NCI-H1105 treated with DMSO at 0.1 percent for 48 hours (cell line): ENCODE measurements at places on chromosomes 16 and 17.

DNA sequence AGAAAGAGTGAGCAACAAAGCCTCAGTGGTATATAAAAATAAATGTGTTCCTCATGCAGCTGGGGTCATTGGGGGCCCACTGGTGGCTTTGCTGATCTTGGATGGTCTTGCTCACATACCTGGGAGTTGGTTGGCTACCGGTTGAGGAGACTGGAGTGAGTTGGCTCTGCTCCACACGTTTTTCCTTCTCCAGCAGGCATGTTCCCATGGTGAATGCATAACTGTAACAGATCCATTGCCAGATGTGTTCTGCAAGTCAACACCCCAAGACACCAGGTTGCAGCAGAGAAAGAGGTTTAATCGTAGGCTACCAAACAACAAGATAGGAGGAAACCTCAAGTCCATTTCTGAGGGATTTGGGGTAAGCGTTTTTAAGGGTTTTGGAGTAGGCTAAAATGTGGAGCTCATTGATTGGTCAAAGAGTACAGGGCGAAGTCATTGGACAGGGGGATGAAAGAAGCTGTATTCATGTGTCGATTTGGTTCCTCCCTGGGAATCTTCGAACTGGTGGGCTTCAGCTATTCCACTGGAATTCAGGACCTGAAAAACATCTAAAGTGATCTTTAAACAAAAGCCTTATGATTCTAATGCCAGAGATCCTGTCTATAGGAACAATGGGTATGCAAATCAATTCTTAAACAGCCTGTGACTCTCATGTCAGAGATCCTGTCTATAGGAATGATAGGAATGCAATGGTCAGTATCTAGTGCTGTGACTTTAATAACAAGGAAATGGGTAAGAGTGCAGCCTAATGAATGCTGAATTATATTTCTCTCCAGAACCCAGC is 467.5 kb upstream of the C16orf82 start:
- no peak for DNase-seq

DNA sequence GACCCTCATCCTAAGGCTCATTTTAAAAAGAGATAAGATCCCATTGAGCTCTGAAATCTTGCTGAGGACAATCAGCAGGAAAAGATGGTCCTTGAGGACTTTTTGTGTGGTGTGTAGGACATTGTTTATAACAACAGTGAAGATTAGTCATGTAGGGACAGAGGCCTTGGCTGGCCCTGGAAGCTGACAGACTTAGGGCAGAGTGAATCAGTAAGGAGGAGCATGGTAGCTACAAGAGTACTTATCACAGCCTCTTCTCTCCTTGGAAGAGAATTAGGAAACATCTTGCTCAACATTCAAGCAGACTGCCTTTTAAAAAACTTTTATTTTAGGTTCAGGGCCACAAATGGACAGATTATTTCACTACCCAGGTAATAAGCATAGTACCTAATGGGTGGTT is 665.9 kb upstream of the SALL1 start:
- no peak for DNase-seq

DNA sequence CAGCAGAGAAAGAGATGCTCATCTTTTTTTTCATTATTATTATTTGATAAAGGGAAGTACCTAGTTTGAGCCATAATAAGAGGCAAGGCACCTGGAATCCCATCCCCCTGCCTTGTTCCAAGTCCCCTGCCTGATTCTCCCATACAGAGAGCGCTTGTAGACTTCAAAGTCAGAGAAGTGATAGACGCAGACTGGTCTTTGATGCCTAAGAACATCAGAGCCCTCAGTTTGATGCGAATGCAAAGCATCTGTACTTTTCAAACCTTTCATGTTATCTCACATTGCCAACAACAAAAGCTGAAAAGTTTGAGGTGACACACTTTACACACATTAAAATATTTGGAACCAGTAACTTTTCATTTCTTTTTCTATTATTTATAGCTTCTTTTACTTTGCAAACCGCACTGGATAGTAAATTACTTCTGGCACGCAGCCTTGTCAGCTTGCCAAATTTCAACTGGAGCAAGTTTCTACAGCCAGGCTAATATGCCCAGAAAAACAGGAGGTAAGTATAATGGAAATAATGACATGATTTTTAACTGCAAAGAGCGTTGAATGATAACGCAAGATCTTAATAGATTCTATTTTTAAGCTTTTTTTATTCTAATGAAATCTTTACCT is 5.9 kb upstream of the UTP6 start:
- peak; percentile 67 for DNase-seq

- DNase-seq, result no peak
Observed at GRCh38 chr17:51381262-51381661, 120.9 kb downstream of the UTP18 start.

DNA sequence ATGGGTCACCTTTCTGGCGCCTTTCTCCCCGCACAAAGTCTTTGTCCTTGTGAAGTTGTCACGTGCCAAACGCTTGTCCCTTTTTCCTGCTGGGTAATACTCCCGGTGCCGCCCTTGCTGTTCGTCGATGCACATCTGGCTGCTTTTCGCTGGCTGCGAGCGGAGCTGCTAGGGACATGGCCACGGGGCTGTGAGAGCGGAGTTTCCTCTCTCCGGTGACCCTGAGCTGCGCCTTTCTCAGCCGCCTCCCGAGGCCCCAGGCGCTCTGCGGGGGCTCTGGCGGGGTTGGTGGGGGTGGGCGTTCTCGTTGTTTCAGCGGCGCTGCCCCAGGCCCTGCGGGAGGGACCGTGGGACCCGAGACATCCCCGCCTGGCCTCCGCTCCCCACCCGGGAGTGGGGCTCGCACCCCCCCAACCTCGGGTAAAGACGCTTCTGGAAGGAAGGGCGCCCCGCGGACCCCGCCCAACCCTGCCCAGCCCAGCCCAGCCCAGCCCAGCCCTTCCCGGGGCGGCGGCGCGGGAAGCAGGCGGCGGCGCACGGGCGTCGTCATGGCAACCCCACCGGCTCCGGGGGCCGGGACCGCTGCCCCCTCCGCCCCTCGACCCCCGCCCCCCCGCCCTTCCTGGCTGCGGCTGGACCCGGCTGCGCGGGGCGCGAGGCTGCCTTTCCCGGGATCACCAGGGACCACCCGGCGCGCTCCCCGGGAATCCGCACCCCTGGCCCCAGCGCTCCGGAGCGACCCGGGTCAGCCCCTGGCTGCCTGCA is 12.3 kb downstream of the CHMP6 start:
- DNase-seq, result no peak

DNA sequence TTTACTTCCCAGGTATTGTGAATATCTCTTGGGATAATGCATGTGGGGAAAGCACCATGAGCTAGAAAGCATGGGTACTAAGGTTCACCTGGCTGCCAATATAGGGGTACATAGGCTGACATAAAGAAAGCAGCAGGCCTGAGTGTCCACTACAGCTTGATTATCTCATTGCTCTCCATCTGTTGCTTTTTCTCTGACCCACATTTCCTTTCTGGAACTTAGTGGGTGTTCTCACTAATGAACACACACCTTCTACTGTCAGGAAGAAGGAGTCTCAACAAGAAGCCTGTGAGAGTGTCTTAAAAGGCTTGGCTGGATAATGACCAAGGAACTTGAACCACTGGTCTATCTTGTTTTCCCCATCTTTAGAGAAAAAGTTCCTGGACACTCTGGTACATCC is 62.5 kb downstream of the CA10 start:
- DNase-seq, result no peak

DNA sequence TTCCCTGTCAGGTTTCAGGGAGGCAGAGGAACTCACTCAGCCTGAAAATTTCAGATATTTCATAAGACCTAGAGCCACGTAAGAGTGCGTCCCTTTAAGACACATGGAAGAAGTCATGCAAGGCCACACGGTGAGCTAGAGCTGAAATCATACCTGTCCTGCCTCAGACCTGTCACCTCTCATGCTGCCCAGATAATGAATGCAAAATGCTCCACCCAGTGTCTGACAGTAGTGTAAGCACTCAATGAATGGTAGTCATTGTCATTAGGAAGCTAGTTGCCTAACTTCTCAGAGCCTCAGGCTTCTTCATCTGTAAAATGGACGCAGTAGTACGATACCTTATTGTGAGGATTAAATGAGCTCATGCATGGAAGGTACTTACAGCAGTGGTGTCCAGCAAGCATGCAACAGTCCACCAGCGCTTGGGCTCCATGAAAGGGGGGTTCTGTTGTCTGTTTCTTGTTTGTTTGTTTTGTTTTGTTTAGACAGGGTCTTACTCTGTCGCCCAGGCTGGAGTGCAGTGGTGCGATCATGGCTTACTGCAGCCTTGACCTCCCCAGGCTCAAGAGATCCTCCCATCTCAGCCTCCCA is 60.7 kb downstream of the WSB1 start:
- no peak for DNase-seq

DNA sequence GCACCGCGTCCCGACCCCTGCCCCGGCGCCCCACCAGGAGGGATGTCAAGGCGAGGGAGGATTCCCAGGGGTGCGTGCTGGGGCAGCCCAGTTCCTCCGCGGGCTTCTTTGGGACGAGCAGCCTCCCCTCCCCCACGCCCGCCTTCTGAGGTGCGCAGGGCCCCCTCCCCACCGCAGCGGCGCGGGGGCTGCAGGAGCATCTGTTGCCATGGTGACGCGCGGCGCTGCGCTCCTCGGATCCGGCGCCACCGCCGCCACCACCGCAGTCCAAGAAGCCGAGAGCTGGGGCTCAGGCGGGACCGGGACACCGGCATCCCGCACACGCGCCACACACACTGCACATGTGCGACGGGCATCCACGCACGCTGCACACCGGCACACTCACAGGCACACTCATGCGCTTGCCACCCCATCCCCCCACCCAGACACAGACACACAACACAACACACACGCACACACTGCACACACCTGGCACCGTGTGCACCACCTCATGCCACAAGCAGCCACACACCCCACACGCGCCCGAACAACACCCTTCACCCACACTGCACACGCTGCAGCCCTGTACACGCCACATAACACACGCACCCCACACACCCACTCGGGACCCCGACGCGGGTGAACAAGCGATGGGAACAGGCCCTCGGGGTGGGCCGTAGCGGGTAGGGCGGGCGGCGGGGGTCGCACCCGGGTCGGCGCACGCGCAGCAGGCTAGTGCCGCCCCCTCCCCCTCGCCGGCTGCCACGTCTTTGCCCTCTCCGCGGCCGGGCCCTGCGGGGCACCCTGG is 17.0 kb downstream of the ENPP7 start:
- peak; percentile 48 for DNase-seq
